ENCODE measurements at places on chromosomes 6 and 20. TPM values are rescaled to one million over a fixed set of nuclear protein-coding genes. Genes with fewer than 3 reads are reported as not detected.

Gene SYNCRIP
- total RNA-seq = 144 TPM

Gene FAM217A
- not detected for total RNA-seq

Gene HEY2
- total RNA-seq = 10.6 TPM

Gene SNAI1
- total RNA-seq = 7.9 TPM

Gene RBPJL
- 0.85 TPM for total RNA-seq

Gene MICB
- 37.0 TPM for total RNA-seq

Gene SLC22A23
- 33.8 TPM for total RNA-seq

Gene LPIN3
- total RNA-seq = 8.5 TPM

Gene MAVS
- total RNA-seq = 24.4 TPM

Gene RING1
- total RNA-seq = 30.2 TPM

Data from WTC11 (cell line).